ENCODE measurements at places on chromosomes 6 and 20.

DNA sequence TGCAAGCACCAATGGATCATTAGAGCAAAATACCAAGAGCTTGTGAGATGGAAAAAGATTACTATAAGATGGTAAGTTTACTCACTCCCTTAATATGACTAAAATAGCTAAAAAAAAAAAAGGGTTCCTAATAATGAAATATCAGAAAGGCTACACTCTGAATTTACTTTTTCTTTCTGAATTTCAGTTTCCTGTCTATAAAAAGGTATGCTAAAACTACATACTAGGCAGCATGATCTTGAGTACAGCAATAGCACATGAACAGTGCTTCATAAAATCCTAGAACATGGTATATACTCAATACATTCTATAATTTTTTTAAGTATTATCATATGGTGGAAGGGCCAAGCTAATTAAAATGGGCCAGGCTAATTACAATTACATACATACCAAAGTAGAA is 24.0 kb upstream of the FAM135A start:
- no peak for DNase-seq

DNA sequence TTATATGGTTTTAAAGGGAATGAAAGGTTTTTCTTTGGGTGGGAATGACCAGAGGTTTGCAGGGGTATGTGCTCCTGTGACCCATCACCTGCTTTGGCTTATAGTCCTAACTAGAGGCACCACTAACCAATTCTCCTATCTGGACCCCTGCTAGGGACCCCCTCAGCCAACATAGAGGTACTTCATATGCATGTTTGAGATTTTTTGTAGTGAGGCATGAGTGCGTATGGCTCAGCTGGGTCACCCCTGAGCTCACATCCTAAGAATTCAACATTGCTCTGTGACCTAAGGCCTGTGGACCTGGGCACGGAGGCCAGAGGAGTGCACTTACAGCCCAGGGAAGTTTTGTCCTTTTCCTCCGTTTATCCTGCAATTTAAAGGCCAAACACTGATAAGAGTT is 68.4 kb upstream of the EEF1E1 start:
- no peak for DNase-seq

DNA sequence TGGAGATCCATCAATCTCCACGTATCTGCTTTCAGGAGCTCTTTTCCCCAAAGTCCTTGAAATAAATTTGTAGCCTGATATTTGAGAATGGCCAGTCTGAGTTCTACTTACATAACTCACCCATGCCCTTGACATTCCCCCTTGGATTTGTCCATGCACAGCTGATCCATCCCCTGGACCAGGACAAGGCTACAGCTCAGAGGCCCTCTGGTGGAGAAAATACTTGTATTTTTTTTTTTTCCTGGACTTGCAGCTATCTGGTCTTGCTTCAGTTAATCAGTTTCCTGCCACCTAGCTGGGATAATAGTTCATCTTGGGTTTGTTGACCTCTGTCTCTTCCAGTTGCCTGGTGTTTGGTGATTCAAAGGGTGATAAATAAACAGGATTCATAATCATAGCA is 467.6 kb downstream of the DHX35 start:
- no peak for DNase-seq

DNA sequence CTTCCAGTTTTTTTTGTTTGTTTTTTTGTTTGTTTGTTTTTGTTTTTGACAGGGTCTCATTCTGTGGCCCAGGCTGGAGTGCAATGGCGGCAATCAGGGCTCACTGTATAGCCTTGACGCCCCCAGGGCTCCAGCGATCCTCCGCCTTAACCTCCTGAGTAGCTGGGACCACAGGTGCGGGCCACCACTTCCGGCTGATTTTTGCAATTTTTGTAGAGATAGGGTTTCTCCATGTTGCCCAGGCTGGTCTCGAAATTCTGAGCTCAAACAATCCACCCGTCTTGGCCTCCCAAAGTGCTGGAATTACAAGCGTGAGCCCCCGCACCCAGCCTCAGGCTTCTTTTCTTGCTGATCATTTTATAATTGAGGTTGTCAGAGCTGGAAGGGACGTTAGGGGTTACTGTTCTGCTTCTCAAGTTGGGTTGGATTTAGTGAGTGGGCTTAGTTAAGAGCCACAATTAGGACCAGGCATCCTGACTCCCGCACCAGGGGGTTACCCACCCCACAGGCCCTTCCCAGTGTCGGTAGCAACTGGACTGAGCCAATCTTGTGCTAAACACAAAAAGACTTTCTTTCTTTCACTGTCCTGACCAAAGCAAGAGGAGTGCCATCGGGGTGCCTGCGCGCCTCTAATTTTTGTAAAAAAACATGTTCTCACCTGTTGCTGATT is 13.1 kb upstream of the ZSCAN9 start:
- no peak for DNase-seq

- peak; percentile 21 for DNase-seq
These were observed 942 bp downstream of the ACAT2 start for GRCh38 chr6:159762681-159763293.

- no peak for DNase-seq
These were observed 52.2 kb upstream of the TRERF1 start for GRCh38 chr6:42503894-42504293.

DNA sequence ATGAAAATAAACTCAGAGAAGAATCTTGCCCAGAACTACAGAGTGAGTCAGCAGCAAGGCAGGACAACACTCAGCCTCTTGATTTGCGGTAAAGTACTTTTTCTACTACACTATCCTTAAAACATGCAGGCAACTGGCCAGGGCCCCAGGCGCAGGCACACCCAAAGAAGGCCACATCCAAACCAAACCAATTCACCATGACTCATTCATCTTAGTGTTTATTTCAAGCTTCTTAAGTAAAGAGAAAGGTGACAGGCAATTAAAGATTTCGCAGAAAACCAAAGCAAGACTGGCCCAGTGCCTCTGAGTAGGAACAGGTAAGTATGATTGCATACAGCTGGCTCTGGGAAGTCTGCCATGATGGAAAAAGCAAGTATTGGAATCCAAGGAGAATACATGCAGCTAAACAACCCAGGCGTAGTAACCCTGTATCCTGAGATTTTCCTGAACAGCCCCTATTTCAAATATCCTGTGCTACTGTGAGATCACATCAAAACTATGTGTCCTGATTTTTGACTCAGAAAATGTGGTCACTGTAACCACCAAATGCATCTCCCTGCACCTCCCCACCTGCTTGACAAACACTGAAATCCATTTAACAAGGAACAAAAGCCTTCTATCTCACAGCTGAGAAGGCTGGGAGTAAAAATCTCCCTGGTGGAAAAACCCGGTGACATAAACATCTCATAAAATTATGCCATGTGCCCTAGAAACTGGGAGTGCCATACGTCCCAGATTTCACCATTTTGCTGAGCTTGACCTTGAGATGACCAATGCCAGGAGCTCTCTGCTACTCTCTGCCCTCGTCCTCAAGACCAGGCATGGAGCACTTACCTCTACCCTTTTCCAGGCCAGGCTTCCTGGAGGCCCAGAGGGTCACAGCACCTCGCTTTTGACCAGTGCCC is 12.4 kb downstream of the WFDC3 start:
- no peak for DNase-seq

All from activated CD8-positive, alpha-beta memory T cell treated with anti-CD3 and anti-CD28 coated beads, Interleukin-2, amount 50 U/mL, for 4 hours (primary cell).